ENCODE measurements at places on chromosomes 1 and 21. TPM values are rescaled to one million over a fixed set of nuclear protein-coding genes. Genes with fewer than 3 reads are reported as not detected.

- DNase-seq, result no peak
Observed at GRCh38 chr1:85440612-85441011, 24.3 kb downstream of the DDAH1 start.

- DNase-seq, result no peak
Observed at GRCh38 chr1:82317671-82318070, 516.9 kb downstream of the ADGRL2 start.

- DNase-seq, result no peak
Observed at GRCh38 chr1:196160066-196160795, 448.0 kb downstream of the KCNT2 start.

DNA sequence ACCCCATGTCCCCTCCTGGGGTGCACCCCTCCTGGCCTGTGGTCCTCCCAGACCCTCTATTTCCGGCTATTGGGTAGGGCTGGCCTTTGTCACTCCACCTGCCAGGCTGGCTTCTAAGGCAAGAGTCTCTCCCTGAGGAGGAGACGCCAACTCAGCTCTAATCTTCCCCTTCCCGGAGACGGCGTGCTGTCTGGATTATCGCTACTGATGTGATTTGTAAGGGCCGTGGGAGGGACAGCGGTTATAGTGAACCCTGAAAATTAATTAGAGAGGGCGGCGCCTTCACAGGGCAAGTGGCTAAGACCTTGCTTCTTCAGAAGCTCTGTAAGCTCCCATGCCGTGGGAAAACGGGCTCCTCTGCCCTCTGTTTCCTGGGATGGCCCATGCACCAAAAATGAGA lies 207.0 kb upstream of the VAMP3 start:
- no peak for DNase-seq

DNA sequence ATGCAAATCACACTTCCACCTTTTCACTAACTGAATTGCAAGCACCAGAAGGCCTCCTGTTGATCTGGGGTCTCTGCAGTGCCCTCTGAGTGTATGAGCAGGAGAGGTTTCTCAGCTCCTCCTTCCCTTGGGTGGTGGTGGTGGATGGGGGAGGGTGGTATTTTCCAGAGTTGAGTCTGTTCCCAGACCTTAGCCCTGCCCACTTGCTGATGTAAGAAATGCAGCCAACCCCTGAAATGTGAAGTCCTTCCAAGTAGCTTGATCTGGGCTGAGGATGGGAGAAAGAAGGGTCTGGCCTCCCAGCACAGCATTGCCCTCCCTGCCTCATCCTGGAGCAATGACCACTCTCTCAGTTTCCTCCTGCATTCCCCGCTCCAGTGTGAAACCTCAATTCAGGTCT lies 6.3 kb upstream of the FOXD2 start:
- DNase-seq, result no peak

DNA sequence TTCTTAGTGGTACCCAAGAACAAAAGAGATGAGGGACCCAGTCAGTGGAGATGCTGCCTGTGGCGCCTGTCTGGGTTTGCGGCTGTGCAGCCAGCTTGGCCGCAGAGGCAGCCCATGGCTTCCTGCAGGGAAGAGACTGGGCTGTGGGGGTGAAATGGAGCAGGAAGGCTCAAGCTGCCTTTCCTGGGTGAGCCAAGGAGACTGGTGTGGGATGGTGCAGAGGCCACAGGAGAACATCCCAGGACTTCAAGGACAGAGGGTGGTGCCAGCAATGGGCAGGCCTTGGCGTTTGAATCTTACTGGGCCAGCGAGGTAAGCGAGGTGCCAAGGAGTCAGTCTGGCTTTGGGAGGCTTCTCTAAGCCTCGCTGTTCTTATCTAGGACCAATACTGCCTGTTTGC lies 26.4 kb downstream of the KCNA10 start:
- no peak for DNase-seq

The SPRR1A gene
- total RNA-seq, result not detected

The PADI1 gene
- total RNA-seq, result not detected

The SV2A gene
- 3.3 TPM for total RNA-seq

The THEM5 gene
- total RNA-seq, result not detected

The GRIK3 gene
- total RNA-seq, result not detected

The LEPROT gene
- total RNA-seq, result 21.1 TPM

The TFF1 gene
- not detected for total RNA-seq
